Neural cell (in vitro differentiated cells): ENCODE measurements at places on chromosomes 5 and 9. TPM values are rescaled to one million over a fixed set of nuclear protein-coding genes. Genes with fewer than 3 reads are reported as not detected.

CYLC2 gene
- not detected in 2 replicates for polyA plus RNA-seq

HSD17B4 gene
- 197 and 244 TPM in 2 replicates for polyA plus RNA-seq

MSMP gene
- polyA plus RNA-seq, result not detected in 2 replicates

TMEM215 gene
- not detected in 2 replicates for polyA plus RNA-seq
